Panc1 (cell line): ENCODE measurements at places on chromosomes 3 and 15. TPM values are rescaled to one million over a fixed set of nuclear protein-coding genes. Genes with fewer than 3 reads are reported as not detected.

ZDHHC3 gene
- total RNA-seq: 49.5 TPM

CCR3 gene
- total RNA-seq: not detected

BSN gene
- total RNA-seq: 0.87 TPM

CHRNB4 gene
- not detected for total RNA-seq

C3orf33 gene
- 3.2 TPM for total RNA-seq

TMOD2 gene
- total RNA-seq: 1.7 TPM

CPNE9 gene
- 0.13 TPM for total RNA-seq

PRSS50 gene
- 0.13 TPM for total RNA-seq

FBXW12 gene
- total RNA-seq: not detected

DNAH12 gene
- total RNA-seq: 0.21 TPM

LPP gene
- 90.0 TPM for total RNA-seq

IL17RE gene
- 1.1 TPM for total RNA-seq

MESP2 gene
- 1.1 TPM for total RNA-seq

CCNB2 gene
- 67.6 TPM for total RNA-seq

GRCh38 chr3:150450916-150451315 lies 42.8 kb downstream of the TSC22D2 start:
- no peak for DNase-seq
- H3K27ac ChIP-seq: peak overlapping the region; percentile 68; the same call in 1 of the 2 replicates
- peaks cover 80% of the 10 kb centered on the region for H3K4me1 ChIP-seq
- no peak overlapping the region for H3K4me3 ChIP-seq
- no peaks in the 10 kb centered on the region for H3K27me3 ChIP-seq

DNA sequence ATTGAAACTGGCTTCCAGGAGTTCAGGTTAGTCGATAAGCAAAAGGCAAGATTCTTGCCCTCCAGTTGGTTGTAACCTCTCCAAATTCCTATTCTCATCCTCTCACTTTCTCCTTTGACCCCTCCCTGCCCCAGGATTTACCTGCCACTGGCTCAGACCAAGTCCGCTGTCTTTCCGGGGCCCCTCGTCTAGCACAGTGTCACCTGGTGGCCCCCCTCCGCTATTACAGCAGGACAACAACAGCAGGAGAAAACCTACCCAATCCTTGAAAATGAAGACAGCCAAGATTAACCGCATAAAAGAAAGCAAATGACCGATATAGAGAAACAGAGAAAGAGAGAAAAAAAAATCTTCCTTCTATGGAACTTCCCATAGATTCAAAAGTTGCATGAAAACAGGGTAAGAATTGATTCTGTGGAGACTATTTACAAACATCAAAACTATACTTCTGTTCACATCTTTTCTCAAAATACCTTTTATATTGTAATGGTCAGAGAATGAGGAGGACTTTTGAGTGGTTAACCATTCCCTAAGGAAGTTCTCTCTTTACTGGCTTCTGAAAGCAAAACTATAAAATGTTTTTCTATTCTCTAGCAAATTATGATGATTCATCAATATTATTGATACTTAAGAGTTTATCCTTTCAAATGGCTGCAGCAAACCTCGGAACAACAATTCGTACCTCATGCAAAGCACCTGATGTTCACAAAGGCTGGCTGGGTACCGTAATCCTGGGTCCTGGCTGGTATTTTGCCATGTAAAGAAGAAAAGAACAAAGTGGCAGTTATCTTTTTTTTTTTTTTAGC lies 10.0 kb upstream of the ST8SIA2 start:
- no peak for DNase-seq
- H3K36me3 ChIP-seq: no peaks in the 10 kb centered on the region
- H3K27ac ChIP-seq: no peak overlapping the region

GRCh38 chr3:123113889-123114450 lies 47.1 kb downstream of the PDIA5 start:
- no peak overlapping the region for H3K27ac ChIP-seq
- no peak overlapping the region for H3K4me3 ChIP-seq
- H3K27me3 ChIP-seq: no peaks in the 10 kb centered on the region
- no peaks in the 10 kb centered on the region for H3K4me1 ChIP-seq
- H3K36me3 ChIP-seq: peaks cover 4% of the 10 kb centered on the region

DNA sequence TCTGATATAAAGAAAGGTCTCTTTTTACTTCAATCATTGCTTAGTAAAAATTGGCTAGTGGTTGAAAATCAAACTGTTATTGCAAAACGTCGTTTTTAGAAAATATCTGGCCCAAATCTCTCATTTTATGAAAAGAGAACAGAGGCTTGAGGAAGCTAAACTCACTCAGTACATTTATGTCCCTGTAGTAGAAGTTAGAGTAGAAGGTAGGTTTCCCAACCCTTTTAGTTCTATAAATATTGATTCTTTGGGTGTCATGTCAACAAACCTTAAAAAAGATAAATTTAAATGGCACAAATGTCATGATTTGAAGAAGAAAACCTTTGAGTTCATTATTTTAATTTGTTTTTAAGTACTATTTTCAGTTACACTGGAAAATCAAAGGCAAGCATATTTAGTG lies 722.3 kb upstream of the NECTIN3 start:
- no peaks in the 10 kb centered on the region for H3K4me1 ChIP-seq
- no peak for DNase-seq
- H3K27ac ChIP-seq: no peak overlapping the region
- no peaks in the 10 kb centered on the region for H3K27me3 ChIP-seq
- no peak overlapping the region for H3K4me3 ChIP-seq

GRCh38 chr3:174945951-174946350 lies 86.8 kb downstream of the NAALADL2 start:
- no peak overlapping the region for H3K4me3 ChIP-seq
- H3K36me3 ChIP-seq: no peaks in the 10 kb centered on the region
- H3K27me3 ChIP-seq: no peaks in the 10 kb centered on the region
- no peak for DNase-seq

DNA sequence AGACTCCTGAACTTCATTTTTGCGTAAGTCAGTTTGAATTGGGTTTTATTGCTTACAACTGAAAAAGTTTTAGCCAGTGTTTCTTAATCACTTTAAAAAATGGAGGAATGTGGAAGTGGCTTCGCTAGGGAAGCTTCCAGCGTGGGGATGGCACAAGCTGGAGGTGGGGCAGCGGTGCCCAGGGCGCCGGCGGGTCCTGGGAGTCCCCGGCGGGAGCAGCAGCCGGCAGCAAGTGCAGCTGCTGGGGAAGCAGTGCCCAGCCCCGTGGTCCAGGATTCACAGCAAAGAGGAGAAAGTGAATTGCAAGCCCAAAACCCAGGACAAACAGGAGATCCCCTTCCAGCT lies 301.8 kb upstream of the PROK2 start:
- no peaks in the 10 kb centered on the region for H3K4me1 ChIP-seq
- no peak overlapping the region for H3K4me3 ChIP-seq
- no peaks in the 10 kb centered on the region for H3K27me3 ChIP-seq
- H3K36me3 ChIP-seq: no peaks in the 10 kb centered on the region

- H3K4me1 ChIP-seq: peaks cover 27% of the 10 kb centered on the region
- no peaks in the 10 kb centered on the region for H3K36me3 ChIP-seq
- no peaks in the 10 kb centered on the region for H3K27me3 ChIP-seq
- H3K4me3 ChIP-seq: no peak overlapping the region
- DNase-seq: no peak
These were observed 23.2 kb downstream of the USP13 start for GRCh38 chr3:179676081-179676480.

GRCh38 chr3:59142556-59142955 lies 92.7 kb upstream of the CFAP20DC start:
- H3K27me3 ChIP-seq: no peaks in the 10 kb centered on the region
- no peaks in the 10 kb centered on the region for H3K4me1 ChIP-seq
- H3K36me3 ChIP-seq: no peaks in the 10 kb centered on the region
- H3K27ac ChIP-seq: no peak overlapping the region
- H3K4me3 ChIP-seq: no peak overlapping the region

DNA sequence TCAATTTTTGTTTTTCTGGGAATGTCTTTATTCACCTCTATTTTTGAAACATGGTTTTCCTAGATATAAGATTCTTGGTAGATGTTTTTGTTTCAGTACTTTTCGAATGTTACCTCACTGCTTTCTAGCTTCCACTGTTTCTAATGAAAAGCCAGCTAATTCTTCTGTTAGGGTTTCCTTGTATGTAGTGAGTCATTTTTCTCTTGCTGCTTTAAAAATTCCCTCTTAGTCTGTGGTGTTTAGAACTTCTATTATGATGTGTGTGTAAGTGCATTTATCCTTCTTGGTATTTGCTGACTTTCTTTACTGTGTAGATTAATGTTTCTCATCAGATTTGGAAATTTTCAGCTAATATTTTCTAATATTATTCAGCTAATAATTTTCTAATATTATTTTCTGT lies 151.1 kb upstream of the OSTN start:
- no peak overlapping the region for H3K4me3 ChIP-seq
- no peaks in the 10 kb centered on the region for H3K4me1 ChIP-seq
- no peak overlapping the region for H3K27ac ChIP-seq
- DNase-seq: no peak
- H3K36me3 ChIP-seq: no peaks in the 10 kb centered on the region

GRCh38 chr3:117630885-117631284 lies 921.3 kb downstream of the TUSC7 start:
- H3K36me3 ChIP-seq: no peaks in the 10 kb centered on the region
- no peak for DNase-seq
- no peaks in the 10 kb centered on the region for H3K27me3 ChIP-seq
- H3K4me1 ChIP-seq: no peaks in the 10 kb centered on the region
- no peak overlapping the region for H3K27ac ChIP-seq
- H3K4me3 ChIP-seq: no peak overlapping the region

GRCh38 chr3:83523470-83524073 lies 1435.2 kb upstream of the CADM2 start:
- no peak overlapping the region for H3K27ac ChIP-seq
- peak; percentile 48 for DNase-seq
- no peaks in the 10 kb centered on the region for H3K27me3 ChIP-seq
- H3K36me3 ChIP-seq: no peaks in the 10 kb centered on the region
- no peak overlapping the region for H3K4me3 ChIP-seq

DNA sequence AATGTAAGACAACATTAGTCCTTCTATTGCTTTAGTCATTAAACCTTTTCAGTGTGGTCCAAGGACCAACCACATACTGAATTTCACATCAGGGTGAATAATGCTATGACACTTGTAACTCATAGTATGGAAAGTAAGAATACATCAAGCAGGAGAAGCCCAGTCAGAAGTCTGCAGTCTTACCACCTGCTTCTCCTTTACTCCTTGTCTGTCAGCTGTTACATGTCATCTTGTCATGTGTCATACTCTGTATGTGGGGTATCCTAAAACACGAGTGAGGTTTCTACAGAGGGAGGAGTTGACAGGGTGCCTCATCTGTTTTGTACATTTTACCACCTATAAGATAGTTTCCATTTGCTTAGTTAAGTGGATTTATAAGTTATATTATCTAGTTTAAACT lies 32.8 kb upstream of the EID1 start:
- no peaks in the 10 kb centered on the region for H3K4me1 ChIP-seq
- no peak for DNase-seq
- no peaks in the 10 kb centered on the region for H3K36me3 ChIP-seq
- H3K27me3 ChIP-seq: no peaks in the 10 kb centered on the region

DNA sequence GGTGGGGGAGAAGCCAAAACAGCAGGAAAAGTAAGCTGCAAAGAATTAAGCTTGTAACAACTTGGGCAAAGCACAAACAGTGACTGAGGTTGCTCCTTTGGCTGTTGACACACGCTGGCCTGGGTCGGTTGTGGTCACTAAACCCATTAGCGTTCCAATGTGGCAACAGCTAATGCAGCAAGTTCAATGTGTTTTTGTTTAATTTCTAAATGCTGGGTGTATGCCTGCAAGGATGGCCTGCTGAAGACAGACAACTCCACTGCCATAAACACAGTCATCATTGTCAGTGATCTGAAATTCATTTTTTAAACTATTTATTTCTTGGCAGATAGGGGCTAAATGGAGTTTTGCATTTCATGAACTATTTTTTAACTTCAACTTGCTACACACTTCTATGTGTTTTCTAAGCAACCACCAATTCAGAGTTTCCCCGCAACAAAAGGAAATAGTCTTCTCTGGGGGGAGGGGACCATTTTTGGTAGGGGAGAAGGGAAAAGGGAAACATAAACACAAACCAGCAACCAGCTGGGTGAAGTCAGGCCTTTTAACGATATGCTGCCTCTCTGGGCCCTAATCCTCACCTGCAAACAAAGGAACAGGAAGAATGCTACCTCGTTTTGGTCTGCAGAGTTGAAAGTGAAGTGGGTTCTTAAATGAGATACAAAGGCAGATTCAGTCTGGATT lies 34.8 kb upstream of the WNT5A start:
- no peak overlapping the region for H3K27ac ChIP-seq
- H3K4me3 ChIP-seq: no peak overlapping the region
- no peaks in the 10 kb centered on the region for H3K4me1 ChIP-seq
- no peaks in the 10 kb centered on the region for H3K36me3 ChIP-seq
- DNase-seq: no peak
- H3K27me3 ChIP-seq: no peaks in the 10 kb centered on the region

DNA sequence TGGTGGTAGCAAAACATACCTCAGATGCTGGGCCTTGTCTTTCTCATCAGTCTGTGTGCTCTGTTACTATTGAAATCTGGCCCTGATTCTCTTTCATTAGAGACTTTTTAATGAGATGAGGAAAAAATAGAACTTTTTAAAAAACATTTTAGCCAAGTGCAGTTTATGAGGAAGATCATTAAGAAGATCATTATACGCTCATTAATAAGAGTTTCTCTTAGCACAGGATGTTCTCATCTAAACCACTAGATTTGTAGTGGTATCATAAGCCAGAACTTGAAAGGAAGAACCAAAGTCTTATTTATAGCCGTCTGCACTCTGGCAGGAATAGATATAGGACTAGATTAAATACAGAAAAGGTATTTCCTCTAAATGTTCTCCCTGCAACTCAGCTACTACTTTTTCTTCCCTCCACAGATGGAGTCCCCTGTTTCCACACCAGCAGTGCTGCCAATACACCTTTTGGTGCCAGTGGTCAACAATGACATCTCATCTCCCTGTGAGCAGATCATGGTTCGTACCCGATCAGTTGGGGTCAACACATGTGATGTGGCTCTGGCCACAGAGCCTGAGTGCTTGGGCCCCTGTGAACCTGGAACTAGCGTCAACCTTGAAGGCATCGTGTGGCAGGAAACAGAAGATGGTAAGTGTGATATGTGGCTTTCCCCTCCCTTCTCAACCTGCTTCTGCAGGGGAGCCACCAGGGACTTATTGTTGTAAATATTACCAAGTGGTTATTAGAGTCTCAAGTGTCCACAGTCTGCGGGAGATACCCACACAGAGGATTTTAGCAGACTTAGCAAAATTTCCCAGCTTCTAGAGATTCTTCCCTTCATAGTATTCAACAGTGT lies 152.8 kb downstream of the RBPMS2 start:
- no peaks in the 10 kb centered on the region for H3K4me1 ChIP-seq
- no peak overlapping the region for H3K27ac ChIP-seq
- no peak overlapping the region for H3K4me3 ChIP-seq
- no peaks in the 10 kb centered on the region for H3K27me3 ChIP-seq
- DNase-seq: no peak

DNA sequence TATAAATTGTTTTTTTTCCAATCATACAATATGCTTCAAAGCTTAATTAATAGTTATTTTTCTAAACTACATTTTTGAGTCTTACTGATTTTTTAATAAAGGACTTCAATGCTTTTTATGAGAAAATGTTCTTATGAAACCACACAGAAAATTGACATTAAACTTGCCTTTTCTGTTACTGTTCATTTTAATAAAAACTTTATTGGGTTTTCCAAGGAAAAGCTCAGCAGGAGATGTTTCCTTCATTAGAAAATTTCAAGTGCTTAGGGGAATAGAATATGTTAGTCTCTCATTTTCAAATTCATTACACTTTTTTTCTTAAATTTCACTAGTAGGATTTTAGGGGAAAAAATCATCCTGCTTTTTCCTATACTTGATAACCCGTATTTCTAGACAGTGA lies 711.4 kb downstream of the DIPK2A start:
- H3K27ac ChIP-seq: no peak overlapping the region
- no peaks in the 10 kb centered on the region for H3K36me3 ChIP-seq
- DNase-seq: no peak
- H3K4me3 ChIP-seq: no peak overlapping the region

GRCh38 chr15:77867266-77868047 lies 210.1 kb downstream of the TBC1D2B start:
- no peak for DNase-seq
- H3K27me3 ChIP-seq: no peaks in the 10 kb centered on the region
- peaks cover 14% of the 10 kb centered on the region for H3K4me1 ChIP-seq
- H3K27ac ChIP-seq: no peak overlapping the region
